ENCODE measurements at places on chromosomes 12 and 14.

GRCh38 chr14:87732562-87732961 is 260.4 kb downstream of the GALC start:
- DNase-seq = no peak

- DNase-seq = no peak
These were observed 30.3 kb downstream of the EEA1 start for GRCh38 chr12:92898755-92899154.

- DNase-seq = no peak
These were observed 522.0 kb upstream of the SEL1L start for GRCh38 chr14:82055515-82056115.

- DNase-seq = peak; percentile 68
These were observed 47.2 kb upstream of the PLXNC1 start for GRCh38 chr12:94100990-94101737.

- no peak for DNase-seq
These were observed 47.4 kb downstream of the IFNG-AS1 start for GRCh38 chr12:68036642-68037041.

Data from GM12891 (cell line).